ENCODE measurements at places on chromosomes 1 and 21.

DNA sequence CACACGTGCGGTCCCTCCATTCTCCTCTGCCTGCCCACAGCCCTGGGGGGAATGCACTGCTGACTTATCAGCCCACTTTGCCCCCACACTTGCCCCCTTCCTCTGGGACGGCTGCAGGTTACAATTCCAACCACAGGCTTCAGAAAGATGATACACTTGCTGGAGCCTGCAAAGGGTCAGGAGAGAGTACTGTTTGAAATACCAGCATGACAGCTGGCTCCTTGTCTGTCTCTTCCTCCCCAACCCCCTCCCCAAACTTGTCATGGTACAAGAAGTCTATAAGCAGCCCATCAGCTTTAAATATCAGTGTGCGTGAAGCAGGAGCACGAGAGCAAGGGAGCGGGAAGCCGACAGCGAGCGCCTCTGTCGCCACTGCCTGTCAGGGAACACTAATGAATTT, 62.4 kb downstream of the ERI3 start:
- DNase-seq: no peak

DNA sequence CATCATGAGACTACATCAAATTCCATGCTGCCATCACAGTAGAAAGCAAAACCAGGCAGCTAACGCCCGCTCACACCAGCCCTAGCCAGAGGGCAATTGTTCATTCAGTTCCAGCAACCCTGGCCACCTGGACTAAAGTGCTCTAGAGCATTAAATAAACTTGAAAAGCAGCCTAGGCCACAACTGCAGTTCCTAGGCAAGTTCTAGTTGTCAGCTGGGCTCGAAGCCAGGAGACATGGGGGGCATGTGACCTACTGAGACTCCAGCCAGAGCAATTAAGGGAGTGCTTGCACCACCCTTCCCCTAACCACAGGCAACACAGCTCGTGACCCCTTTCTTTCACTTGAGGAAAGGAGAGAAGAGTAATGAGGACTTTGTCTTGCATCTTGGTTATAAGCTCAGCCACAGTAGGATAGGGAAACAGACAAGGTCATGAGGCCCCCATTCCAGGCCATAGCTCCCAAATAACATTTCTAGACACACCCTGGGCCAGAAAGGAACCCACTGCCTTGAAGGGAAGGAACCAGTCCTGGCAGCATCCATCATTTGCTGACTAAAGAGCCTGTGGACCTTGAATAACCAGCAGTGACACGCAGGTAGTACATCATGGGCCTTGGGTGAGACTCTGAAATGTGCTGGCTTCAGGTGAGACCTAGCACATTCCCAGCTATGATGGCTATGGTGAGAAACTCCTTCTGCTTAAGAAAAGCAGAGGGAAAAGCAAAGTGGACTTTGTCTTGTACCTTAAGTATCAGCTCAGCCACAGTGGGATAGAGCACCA, 77.0 kb downstream of the ZZZ3 start:
- peak; percentile 32 for DNase-seq

- no peak for DNase-seq
These were observed 75.0 kb downstream of the RWDD3 start for GRCh38 chr1:95309031-95309471.

DNA sequence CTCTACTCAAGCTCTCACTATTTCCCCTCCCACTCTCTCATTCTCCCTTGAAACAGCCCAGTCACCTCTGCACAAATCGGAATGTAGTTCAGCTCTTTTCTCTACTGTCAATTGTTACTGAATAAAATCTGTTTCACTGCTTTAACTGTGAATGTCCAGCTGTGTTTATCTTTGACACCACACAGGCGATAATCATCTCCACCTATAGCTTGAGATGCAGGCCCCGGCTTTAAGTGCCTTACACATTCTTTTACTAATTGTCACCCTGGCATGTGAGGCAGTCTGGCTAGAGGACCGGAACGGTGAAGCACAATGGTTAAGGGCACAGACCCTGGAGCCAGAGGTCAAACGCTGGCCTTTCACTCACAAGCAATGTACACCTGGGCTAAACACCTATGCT, 122.8 kb upstream of the C8B start:
- DNase-seq: no peak

DNA sequence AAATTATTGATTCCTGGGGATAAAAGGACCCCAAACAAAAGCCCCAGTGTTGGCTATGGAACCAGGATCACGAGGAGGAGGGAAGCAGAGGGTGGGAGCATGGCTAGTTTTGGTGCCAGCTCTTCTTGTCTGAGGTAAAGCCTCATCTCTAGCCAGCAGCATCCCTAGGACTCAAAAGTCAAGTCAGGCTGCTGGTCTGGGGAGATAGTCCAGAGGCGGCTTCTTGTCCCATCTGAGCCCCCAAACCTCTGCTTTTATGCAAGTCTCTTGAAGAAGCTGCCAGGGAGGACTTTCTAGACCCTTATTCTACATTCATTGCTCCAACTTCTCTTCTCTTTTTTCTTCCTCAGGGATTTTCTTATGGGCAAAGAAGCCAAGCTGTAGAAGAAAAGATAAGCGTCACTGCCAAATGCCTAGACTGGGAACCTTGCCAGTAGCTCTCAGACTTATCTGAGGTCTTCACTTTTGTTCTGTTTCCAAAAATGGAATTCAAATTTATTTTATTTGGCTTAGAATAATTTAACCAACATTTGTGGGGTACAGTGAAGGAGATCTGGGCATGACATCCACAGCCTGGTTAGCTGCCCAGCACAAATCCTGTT, 6.9 kb upstream of the ANKRD35 start:
- DNase-seq: no peak

GRCh38 chr1:19495799-19496526, 10.6 kb upstream of the CAPZB start:
- no peak for DNase-seq

DNA sequence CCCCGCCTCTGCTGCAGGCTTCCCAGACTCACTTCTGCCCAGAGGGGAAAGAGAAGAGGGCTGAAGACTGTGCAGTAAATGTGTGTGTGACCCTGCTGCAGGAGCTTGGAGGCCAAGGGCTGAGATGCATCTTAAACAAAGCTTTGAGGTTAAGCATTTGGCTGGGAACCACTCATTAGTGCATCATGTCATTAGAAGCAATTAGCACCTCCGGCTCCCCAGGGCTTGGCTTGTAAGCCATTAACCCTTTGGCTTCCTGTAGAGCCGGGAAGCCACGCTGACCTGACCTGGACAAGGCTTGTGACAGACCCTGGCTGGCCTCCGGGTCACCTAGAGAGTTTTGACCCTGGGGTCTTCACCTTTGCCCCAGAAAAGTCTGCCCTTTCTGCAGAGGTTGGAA, 77.0 kb downstream of the CSMD2 start:
- no peak for DNase-seq

GRCh38 chr1:213264531-213264930, 213.5 kb downstream of the RPS6KC1 start:
- DNase-seq: no peak

GRCh38 chr1:80101159-80101558, 1094.6 kb upstream of the ADGRL4 start:
- no peak for DNase-seq

- DNase-seq: no peak
These were observed 77.7 kb downstream of the DSCAM start for GRCh38 chr21:40769231-40769630.

- DNase-seq: no peak
These were observed 79.5 kb downstream of the NUF2 start for GRCh38 chr1:163401211-163401610.

- no peak for DNase-seq
These were observed 466.2 kb downstream of the CAMTA1 start for GRCh38 chr1:7251454-7251800.

GRCh38 chr1:175434283-175434860, 241.8 kb upstream of the KIAA0040 start:
- DNase-seq: no peak

- DNase-seq: no peak
These were observed 128.2 kb downstream of the ATG4C start for GRCh38 chr1:62912028-62912638.

DNA sequence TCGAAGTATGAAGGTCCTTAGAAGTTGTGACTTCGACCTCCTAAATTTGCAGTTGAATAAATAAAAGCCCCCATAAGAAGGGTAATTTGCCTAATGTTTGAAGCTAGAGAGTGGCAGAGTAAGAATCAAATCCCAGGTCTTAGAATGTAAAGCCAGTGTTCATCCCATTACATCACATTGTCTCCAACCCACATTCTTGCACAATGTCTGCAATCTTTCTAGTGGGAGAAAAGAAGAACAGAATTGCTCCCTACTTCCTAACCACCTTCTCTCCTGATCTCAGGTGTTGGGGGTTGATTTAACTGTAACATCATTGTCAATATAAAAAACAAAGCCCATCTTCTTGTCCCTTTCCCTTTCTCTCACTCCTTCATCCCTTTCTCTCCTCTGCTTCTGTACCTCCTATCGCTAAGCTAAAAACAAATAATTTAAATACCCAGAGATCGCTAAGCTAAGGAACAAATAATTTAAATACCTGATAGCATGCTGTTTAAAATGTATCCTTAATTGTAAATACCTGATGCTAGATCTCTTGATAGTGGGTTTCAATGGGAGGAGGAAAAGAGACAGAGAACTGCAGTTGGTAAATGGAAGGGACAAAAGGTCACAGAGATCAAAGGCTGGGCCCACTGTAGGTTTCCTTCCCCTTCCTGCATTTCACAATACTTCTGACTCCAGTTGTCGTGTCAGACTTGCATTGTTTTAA, 32.1 kb upstream of the CCDC190 start:
- no peak for DNase-seq

DNA sequence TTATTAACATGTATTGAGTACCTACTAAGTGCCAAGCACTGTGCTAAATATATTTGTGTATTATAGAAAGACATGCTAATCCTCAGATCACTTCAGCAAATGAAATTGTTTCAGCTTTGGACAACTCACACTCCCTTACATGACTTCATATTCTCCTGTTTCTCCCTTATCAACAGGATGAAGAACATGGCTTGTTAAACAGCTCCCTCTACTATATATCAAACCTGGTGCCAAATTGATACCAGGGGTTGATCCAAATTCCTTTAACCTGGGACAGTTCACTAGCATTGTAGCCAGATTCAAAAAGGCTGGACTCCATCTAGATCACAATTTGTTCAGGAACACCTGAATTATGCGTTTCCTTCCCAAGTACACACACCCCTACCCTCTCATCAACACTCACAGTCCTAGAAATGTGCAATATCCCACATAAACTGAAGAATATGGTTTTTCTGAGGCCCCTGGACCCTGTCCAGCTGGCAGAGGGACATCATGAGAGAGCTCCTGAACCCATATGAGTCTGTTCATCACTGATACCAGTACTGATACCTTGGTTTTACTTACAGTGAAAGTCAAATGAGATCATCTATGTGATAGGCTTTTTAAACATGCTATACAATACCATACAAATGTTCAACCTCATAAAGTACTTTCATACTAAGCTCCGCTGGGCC, 47.0 kb upstream of the PALMD start:
- no peak for DNase-seq

DNA sequence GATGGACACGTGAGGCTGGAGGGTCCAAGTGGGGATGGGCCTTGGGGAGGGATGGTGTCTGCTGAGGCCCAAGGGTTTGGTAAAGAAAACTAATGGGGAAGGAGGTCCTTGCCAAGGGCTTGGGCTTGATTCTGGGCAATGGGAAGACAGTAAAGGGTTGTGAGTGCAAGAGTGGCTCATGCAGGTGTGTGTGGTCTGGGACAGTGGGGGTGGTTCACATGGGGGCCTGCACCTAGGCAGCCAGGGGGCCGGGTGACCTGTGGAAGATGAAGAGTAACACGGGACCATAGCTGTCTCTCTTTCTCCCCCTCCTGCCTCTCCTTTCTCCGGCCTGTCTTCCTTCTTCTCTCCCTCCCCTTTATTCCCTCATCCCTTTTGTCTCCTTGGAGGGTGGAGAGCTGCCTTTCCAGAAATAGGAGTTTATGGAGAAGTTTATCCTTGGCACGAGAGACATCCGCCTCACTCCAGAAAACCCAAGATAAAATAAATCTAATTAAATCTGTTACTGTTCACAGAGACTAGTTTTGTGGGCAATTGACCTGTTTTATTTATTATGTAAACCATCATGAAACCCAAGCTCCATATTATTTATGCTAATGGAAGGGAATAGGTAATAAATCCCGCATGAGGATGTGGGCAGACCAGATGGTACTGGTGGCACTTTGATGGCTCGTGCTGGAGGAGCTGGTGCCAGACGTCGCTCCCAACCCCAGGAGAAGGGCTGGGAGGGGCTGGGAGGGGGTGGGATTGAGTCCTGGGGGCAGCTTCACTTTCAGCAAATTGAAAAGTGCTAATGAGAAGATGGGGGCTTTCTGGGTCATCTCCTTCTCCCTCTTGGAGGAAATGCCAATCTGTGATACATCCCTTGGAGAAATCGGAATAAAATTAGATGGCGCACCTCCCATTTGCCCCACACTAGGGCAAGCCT, 272.9 kb upstream of the CSF3R start:
- DNase-seq: no peak

GRCh38 chr21:39502631-39503030, 50.9 kb downstream of the SH3BGR start:
- no peak for DNase-seq

- no peak for DNase-seq
These were observed 34.5 kb upstream of the CD58 start for GRCh38 chr1:116605315-116605714.

DNA sequence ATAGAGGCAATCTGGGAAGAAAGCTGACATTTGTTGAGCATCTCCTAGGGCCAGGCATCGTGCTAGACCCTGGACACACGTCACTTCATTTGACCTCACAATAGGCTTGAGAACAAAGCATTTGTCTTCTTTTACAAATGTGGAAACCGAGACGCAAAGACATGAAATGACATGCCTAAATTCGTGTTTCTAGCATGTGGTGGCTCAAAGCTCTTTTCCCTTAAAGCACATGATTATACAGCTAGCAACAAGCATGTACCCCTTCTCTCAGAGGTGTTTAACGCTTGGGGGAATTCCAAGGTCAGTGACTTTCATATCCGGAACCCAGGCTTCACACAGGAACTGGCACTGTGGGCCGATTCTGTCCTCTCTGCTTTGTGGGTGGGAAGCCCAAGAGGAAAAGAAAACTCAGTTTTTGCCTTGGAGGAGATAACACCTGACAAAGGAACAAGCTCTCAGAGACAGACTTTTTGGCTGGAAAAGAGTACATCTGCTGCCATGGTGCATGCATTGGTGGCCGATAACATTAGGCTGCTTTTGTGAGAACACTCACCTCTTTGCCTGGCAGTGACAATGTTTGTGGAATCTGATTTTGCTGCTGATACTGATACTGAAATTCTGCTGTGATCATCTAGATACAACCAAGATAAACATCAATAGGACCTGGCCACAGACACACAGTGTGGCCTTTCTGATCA, 15.4 kb upstream of the CD2 start:
- no peak for DNase-seq
